ENCODE measurements at places on chromosomes 3 and 15.

DNA sequence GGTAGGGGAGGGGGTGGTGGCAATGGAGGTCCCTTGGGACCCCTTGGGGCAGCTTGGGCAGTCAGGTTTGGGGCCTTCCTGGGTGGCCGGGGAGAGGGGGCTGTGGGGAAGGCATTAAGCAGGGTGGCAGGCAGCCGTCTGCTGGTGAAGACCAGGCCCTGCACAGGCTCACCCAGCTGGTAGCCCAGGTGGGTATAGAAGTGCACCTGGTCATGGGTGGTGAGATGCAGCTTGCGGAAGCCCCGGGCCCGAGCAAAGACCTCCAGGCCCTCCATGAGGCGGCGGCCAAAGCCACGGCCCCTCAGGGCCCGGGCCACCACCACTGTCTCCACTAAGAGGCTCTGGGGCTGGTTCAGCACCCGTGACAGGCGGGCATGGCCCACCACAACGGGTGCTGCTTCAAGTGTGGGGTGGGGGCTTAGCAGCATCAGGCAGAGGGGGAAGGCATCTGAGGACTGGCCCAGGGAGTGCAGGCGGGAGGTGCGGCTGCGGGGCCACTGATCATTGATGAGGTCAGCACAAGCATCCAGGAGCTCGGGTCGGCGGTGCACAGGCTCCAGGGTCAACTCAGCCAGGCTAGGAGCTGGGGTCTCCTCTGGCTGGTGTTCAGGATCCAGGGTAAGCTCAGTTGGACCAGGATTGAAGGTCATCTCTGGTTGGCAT, 2.4 kb downstream of the HYAL3 start:
- DNase-seq: no peak

GRCh38 chr15:72521682-72522081, 47.6 kb downstream of the ARIH1 start:
- no peak for DNase-seq

DNA sequence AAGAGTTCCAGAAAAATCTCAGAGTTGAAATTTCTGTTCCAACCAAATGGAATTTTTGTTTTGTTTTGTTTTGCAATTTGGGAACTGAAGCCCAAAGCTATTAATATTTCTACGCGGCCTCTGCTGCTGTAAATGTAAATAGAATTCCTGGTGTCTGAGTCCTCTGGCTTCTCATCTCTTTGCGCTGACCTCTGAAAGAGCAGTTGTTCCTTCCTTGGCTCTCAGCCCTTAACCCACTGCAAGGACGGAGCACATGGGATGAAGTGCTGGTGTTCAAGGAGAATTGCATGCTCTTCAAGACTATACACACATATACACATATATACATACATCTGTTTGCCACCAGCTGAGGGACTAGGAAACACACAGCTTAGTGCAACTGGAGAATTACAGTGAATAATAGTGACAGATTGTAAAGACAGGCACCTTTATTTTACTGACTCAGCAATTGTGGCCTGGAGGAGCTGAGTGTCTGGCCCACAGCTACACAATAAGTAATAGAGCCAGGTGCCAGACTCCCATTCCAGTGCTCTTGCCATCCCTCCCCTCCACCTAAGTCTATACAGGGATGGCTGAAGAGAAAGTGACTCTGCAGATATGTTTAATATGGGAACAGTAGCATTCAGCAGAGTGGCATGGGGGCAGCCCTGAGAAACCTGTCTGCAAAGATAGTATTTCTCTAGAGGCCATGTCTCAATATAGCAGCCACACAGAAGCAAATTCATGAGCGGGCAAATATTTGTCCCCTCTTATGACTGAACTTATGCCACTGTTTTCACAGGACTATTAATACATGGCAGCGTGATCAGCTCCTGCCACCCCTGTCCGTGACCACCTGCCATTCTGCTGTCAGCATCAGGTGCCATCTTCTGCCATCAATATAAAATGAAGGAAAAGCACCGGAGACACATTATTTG, 42.3 kb downstream of the NEK10 start:
- DNase-seq: peak; percentile 96

- DNase-seq: no peak
These were observed 5.6 kb upstream of the TRMT10C start for GRCh38 chr3:101556064-101556463.

DNA sequence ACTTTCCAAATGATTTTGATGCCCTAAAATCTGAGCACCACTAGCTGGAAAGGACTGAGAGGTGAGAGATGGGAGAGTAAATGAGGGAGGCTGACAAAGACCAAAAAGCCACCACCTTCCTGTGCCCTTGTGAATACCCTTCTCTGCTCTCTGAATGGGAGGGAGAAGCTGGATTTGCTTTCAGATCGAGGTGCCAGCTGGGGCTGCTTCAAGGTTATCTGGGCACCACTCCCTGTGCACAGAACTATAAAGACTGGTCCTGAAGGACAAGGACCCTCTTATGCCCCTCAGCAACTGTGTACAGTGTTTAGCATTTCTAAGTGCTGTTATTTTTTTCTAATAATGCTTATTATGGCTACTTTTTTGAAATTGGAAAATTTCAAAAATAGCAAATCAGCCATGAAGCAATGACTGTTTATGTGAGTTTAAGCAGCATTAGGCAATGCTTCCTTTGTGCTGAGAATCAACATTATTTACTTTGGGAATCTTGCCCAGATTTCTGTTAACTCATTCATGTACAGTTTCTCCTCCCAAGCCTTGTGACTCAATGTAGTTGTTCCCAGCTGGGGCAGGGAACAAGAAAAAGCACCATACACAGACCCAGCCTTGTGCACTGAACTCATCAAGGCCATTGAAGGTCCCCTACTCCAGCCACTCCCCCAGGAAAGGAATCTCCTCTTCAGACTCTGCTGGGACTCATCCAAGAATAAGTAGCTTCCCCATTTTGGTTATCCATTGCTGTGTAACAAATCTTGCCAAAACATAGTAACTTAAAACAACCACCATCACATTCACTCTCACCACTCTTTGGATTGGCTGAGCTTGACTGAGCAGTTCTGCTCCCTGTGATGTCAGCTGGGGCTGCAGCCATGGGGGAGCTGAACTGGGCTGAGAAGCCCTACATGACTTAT, 37.3 kb upstream of the CDV3 start:
- peak; percentile 88 for DNase-seq

GRCh38 chr3:173886-174285, 22.7 kb upstream of the CHL1 start:
- no peak for DNase-seq

- no peak for DNase-seq
These were observed 170.3 kb upstream of the ARRDC4 start for GRCh38 chr15:97790180-97790579.

GRCh38 chr3:127033786-127034185, 50.9 kb downstream of the PLXNA1 start:
- DNase-seq: no peak

- no peak for DNase-seq
These were observed 8.6 kb upstream of the CBLB start for GRCh38 chr3:105877336-105877910.

DNA sequence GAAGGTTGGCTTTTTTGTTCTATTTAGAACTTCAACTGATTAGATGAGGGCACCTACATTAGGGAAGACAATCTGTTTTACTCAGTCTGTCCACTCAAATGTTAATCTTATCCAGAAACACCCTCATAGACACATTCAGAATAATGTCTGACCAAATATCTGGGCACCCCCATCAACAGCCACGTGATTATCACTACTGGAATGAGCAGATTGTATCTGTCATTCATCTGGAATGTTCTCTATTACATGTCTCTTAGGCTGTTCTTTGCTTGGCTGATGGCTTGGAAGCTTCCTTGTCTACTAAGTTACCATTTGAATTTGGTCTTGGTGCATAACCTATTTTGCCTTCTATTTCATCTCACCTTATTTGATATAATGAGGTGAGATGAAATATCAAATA, 15.7 kb upstream of the LRRC58 start:
- DNase-seq: no peak

DNA sequence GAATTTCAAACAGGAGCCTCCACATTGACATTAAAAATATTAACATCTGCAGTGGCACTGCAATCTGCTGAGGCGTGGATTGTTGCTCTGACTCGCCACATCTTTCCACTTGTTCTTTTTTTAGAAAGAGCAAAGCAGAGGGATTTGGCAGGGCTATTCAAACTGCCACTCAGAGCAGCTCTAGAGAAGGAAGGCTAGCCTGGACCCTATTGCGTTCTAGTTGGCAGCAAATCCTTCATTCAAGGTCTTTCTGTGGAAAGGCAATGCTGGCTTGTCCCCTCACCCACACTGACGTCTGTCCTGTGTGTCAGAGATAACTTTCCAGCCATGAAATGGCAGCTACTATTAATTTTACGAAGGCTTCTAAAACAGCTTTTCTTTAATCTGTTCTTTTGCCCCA, 483.2 kb upstream of the SGO1 start:
- DNase-seq: no peak

DNA sequence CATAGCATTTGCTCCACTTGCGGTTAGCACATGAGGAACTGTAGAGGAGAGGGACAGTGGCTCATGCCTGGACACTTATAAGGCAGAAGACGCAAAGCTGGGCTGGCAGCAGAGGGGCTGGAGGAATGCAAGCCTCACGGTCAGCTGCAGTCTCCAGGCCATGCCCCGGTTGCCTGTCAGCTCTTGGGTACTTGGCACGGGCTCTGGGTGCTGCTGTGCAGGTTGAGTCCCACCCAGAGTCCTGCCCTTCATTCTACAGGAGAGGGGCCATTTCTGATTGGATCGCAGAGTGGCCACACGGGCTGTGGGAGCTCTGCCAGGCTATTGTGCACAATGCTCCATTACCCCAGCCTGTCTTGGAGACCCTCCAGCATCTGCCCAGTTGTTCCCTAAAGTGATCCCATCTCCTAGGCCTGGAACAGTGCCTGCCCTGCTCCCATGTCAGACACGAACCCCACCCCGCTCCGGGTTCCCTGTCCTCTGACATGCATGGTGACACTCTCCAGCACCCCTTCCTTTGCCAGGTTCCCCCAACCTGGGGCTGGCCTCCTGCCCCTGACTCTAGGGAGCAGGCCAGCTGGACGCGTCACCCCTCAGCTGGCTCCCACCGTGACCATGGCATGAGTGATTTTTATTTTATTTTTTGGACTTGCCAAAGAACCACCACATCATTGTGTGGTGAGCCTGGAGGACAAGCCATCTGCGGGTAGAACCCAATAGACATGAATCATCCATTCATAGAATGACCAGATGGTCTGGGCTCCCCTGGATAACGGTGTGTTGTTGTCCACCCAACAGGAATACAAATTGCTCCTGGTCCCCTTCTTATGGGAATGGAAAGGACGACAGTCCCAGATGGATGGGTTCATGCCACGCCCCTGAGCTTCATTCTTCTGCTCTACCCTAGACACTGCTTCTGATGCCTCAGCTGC, 51.0 kb upstream of the KLF13 start:
- DNase-seq: no peak

DNA sequence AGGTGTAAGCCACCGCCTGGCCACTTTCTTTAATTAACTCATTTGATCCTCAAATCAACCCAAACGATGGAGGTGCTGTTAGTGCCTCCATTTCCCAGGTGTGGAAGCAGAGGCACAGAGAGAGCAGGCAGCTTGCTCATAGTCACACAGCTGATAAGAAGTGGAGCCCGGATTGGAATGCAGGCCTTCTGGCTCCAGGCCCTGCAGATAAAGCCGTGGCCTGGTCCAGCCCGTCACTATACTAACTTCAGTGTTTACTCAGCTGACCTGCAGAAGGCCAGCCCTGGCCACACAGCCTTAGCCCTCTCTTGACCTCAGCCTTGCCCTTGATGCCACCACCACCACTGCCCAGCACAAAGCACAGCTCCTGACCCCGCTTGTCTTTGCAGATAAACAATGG, 116.7 kb downstream of the NUP210 start:
- DNase-seq: no peak

- DNase-seq: no peak
These were observed 7.4 kb downstream of the TOP2B start for GRCh38 chr3:25657293-25657692.

DNA sequence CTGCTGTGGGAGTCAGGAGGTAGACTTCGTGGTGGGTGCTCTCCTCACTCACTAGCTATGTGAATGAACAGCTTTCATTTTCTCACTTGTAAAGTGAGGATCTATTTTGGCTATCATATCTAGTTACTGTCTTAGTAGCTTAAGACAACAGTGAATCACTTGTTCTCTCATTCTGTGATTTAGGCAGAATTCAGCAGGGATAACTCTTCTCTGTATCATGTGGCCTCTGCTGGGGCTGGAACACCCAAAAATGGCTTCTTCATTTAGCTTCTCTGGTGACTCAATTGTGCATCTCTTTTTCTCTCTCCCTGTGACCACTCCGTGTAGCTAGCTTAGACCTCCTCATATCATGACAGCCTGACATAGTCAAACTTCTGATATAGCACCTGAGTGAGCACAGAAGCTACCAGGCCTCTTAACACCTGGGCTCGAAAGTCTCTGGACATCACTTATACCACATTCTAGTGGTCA, 68.4 kb downstream of the BFSP2 start:
- DNase-seq: no peak

GRCh38 chr15:63517628-63518027, 13.2 kb downstream of the USP3 start:
- no peak for DNase-seq

DNA sequence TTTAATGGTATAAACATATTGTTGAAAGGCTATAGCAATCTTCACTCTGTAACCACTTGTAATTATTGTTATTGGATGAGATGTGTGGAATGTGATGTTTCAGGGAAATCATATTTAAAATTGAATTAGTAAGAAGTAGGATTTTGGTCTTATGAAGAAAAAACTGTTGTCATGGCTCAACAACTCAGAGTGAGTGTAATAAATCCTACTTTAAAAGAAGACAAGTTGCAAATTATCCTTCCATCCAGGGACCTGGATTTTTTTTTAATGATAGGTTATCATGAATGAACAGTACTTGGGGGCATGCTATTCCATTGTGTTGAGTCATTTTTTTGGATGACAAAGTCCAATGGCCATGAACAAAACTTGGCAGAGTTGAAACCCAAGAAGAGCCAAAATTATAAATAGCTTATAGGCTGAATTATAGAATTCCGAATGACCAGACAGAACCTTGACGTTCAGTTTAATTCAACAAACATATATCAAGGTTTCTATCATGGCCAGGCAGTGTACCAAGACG, 625.5 kb upstream of the ZNF717 start:
- no peak for DNase-seq

DNA sequence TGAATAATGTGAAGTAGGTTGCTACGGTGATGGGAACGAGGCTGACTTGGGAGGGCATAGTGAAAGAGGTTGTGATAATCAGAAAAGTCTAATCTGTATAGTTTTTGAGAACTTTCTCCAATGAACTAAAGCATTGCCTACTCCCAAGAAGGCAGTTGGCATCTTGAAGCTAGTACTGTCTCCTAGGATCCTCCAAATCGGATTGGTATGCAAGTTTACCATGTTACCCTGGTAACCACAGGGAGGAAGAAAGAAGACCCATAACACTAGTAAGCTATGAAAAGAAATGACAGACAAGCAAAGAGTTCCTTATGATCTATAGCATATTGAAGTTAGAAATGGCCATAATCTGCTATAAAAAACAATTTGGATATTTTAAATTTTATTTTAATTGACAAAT, 127.2 kb upstream of the SYNPR start:
- DNase-seq: no peak
